Subcutaneous adipose tissue (tissue), 4 donors: ENCODE measurements at places on chromosomes 7 and 10. TPM values are rescaled to one million over a fixed set of nuclear protein-coding genes. Genes with fewer than 3 reads are reported as not detected.

The TMEM270 gene
- not detected for total RNA-seq

The XRCC2 gene
- 1.0 TPM for total RNA-seq

The CTAGE8 gene
- 0.68 TPM for total RNA-seq

The AKR1C2 gene
- total RNA-seq = 281 TPM

The WASL gene
- 32.1 TPM for total RNA-seq

The WNT2 gene
- 0.68 TPM for total RNA-seq

The EGFR gene
- 132 TPM for total RNA-seq

The GNG11 gene
- total RNA-seq = 52.2 TPM

The ABCB8 gene
- total RNA-seq = 16.3 TPM

The MLXIPL gene
- 55.4 TPM for total RNA-seq

The MXI1 gene
- 83.3 TPM for total RNA-seq

The AKR1C3 gene
- total RNA-seq = 150 TPM

The SEPTIN14 gene
- total RNA-seq = not detected

The CUX1 gene
- 59.0 TPM for total RNA-seq

The SDK1 gene
- total RNA-seq = 11.2 TPM

The MARVELD1 gene
- total RNA-seq = 21.3 TPM

The CHN2 gene
- 19.4 TPM for total RNA-seq

The PRKCQ gene
- 0.98 TPM for total RNA-seq

The MRLN gene
- total RNA-seq = not detected

The DNMBP gene
- total RNA-seq = 21.4 TPM

The LIPJ gene
- total RNA-seq = 0.75 TPM

The NUTM2A gene
- 0.85 TPM for total RNA-seq

The GCC1 gene
- 18.5 TPM for total RNA-seq

The RSPH10B2 gene
- total RNA-seq = not detected

The TMEM176B gene
- 11.3 TPM for total RNA-seq

The LMOD2 gene
- total RNA-seq = not detected

The GPR37 gene
- total RNA-seq = 4.1 TPM

The UTF1 gene
- total RNA-seq = not detected

The AOC1 gene
- not detected for total RNA-seq

The SND1 gene
- total RNA-seq = 73.9 TPM

The HECW1 gene
- total RNA-seq = 1.1 TPM

The PPP1R17 gene
- not detected for total RNA-seq

The MEPCE gene
- total RNA-seq = 22.3 TPM

The SLIT1 gene
- 0.33 TPM for total RNA-seq

The SH2D4B gene
- not detected for total RNA-seq

The MYO1G gene
- 0.82 TPM for total RNA-seq

The CDHR1 gene
- total RNA-seq = 0.17 TPM

The CNPY4 gene
- 5.3 TPM for total RNA-seq

The ITGA8 gene
- 3.2 TPM for total RNA-seq

The LIPM gene
- not detected for total RNA-seq

The CFAP70 gene
- 7.9 TPM for total RNA-seq

The ANLN gene
- total RNA-seq = 7.5 TPM

The FAM20C gene
- total RNA-seq = 22.5 TPM

The FAM25G gene
- total RNA-seq = not detected

The SKIDA1 gene
- 0.85 TPM for total RNA-seq

The PON3 gene
- 6.0 TPM for total RNA-seq

The KCP gene
- 2.3 TPM for total RNA-seq

The THSD7A gene
- total RNA-seq = 2.0 TPM

The SPDYE5 gene
- total RNA-seq = not detected

The LAMTOR4 gene
- total RNA-seq = 268 TPM

The OR2A1 gene
- 0.66 TPM for total RNA-seq

The BAMBI gene
- total RNA-seq = 2.2 TPM

The NKX2-3 gene
- not detected for total RNA-seq

The FKBP6 gene
- not detected for total RNA-seq

The CALHM3 gene
- total RNA-seq = not detected
